Smooth muscle cell of trachea (primary cell): ENCODE measurements at places on chromosomes 12 and 14. TPM values are rescaled to one million over a fixed set of nuclear protein-coding genes. Genes with fewer than 3 reads are reported as not detected.

The P2RX7 gene
- 3.8 and 4.6 TPM in 2 replicates for total RNA-seq

The KLRC1 gene
- 0.15 TPM in 1 of 2 replicates, not detected in the other for total RNA-seq

The KLRD1 gene
- total RNA-seq = 0.15 and 0.66 TPM in 2 replicates

The OR4K13 gene
- total RNA-seq = not detected in 2 replicates

The PTPRB gene
- total RNA-seq = 0.33 and 0.73 TPM in 2 replicates

The PRKAB1 gene
- total RNA-seq = 16.1 and 19.7 TPM in 2 replicates

The P2RX2 gene
- not detected in 2 replicates for total RNA-seq

The SENP1 gene
- total RNA-seq = 18.3 and 19.4 TPM in 2 replicates

The FSCB gene
- total RNA-seq = under 0.01 TPM in 1 of 2 replicates, not detected in the other

The SLC7A7 gene
- total RNA-seq = 2.0 and 7.1 TPM in 2 replicates

The GPD1 gene
- under 0.01 TPM in 1 of 2 replicates, not detected in the other for total RNA-seq
